OCI-M1 (cell line): ENCODE measurements at places on chromosomes 16 and 17.

GRCh38 chr16:89561884-89562599 lies 1.6 kb downstream of the RPL13 start:
- DNase-seq, result no peak

DNA sequence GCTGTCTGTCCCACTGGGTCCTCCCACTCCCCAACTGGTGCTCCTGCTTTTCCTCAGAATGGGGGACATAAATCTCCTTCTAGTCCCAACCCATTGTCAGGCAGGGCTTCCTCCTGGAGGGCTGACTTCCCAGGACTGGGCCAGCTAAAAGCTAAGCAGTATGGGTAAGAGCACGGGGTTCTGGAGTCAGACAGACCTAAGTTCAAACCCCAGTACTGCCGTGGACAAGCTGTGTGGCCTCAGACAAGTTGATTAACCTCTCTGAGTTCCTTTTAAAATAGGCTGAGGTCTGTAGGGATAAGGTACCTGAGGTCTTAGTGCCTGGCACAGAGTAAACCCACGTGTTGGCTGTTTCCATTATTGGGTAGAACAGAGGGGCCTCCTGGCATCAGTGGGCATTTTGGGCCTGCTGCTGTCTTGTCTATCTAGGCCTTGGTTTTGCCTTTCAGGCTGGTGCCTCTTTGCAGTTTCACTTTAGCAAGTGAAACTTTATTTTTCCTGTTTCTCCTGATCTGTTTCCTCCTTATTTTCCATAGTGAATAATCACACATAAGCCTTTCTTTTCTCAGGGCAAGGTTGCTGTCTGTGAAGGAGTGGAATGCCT lies 114.6 kb downstream of the PRKCB start:
- peak; percentile 35 for DNase-seq

DNA sequence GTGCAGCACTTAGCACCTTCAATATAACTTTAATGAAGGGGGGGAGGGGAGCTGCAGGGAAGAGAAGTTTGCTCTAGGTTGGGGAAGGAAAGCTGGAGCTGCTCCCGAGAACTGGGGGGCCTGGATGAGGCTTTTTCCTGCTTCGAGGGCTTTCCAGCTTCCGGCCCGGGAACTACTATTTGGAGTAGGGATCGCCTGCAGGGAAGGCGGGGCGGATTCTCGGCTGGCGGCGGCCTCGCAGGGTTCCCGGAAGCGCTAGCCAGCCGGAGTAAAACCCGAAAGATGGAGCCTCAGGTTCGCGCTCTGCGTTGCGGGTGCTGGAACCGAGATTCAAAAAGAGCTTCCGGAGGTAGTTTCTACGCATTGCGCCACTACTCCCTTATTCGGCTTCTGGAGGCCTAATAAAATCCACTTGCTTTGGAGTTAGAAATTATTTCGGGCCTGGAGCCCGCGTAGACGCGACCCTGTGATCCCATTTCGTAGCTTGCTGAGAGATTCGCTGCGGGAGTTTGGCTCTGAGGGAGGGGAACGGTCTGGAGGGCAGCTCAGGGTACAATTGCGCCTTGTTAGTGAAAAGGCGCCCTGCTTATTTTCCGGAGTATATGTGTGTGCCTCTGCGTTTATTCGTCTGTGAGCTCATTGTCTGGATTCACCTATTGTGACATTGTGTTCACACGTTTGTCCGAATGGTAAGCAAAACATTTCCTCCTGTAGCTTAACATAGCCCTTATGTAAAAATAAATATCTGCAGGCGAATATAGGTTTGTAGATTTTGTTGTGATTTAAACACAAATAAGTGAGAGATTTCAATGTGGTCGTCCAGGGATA lies 652 bp downstream of the PRAC2 start:
- DNase-seq, result no peak

DNA sequence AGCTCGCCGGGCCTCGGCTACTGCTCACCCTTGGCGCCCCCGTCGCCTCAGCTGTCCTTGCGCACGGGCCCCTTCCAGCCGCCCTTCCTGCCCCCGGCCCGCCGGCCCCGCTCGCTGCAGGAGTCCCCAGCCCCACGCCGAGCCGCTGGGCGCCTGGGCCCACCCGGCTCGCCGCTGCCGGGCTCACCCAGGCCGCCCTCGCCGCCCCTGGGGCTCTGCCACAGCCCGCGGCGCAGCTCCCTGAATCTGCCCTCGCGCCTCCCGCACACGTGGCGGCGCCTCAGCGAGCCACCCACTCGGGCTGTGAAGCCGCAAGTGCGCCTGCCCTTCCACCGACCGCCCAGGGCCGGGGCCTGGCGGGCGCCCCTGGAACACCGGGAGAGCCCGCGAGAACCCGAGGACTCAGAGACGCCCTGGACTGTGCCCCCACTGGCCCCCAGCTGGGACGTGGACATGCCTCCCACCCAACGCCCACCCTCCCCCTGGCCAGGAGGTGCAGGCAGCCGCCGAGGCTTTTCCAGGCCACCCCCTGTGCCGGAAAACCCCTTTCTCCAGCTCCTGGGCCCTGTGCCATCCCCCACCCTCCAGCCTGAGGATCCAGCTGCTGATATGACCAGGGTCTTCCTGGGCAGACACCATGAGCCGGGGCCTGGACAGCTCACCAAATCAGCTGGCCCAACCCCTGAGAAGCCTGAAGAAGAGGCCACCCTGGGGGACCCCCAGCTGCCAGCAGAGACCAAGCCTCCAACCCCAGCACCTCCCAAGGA lies 12.8 kb downstream of the MYO15A start:
- no peak for DNase-seq

DNA sequence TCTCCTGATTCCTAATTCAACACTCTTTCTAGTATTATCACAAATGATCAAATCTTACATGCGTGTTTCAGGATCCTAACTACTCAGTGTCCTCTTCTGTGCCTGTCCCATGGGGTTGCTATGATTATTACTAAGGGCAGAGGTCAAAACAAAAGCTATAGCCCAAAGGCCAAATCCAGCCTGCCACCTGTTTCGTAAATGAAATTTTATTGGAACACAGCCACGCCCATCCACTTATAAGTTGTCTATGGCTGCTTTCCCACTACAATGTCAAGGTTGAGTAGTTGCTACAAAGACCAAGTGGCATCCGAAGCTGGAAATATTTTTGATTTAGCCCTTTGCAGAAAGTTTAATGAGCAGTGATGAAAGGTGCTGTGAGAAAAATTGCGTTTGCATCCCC lies 336.6 kb downstream of the TMEM114 start:
- DNase-seq, result no peak

- peak; percentile 35 for DNase-seq
These were observed 23.0 kb upstream of the CAPNS2 start for GRCh38 chr16:55543472-55543871.

GRCh38 chr17:36657763-36658490 lies 56.5 kb downstream of the MRM1 start:
- no peak for DNase-seq

GRCh38 chr17:74211912-74212208 lies 1.5 kb upstream of the TTYH2 start:
- peak; percentile 64 for DNase-seq

DNA sequence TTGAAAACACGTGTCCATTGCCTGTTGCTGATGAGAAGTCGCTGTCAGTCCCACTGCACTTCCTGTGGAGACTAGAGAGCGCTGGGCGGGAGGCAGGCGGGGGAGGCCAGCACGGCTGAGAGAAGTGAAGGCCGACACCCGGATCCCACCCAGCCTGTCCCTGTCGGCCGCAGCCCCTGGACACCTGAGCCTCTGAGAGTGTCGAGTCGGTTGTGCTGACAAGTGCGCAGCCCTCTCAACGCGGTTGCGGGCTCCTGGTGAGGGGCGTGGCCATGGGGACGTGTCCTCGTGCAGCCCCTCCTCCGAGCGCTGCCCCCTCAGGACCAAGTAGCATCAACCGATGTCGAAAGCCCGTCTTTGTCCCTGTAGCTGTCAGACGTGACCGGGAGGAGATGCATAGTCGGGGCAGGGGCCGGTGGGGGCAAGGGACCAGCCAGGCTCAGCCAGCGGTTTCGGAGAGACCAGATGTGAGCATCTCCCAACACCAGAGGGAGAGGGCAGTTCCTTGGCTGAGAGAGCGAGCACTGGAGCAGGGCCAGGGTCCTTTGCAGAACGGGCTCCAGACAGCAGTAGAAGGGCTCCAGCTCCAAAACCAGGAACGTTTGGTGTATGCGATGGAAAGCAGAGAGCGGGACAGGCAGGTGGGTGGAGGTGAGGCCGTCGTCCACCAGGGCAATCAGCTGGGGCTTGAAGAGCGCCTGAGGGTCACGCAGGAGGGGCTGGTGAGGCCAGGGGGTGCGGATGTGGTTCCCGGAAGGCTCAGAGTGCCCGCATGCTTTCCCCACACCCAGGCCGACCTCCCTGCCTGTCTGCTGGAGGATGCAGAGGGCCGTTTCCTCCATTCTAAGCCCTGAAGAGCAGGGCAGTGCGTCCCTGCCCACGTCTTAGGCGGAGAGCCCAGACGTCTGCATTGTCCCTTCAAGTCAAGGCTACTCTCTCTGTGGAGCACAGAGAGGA lies 43.3 kb upstream of the CHMP6 start:
- DNase-seq, result no peak

- no peak for DNase-seq
These were observed 20.7 kb upstream of the NAGS start for GRCh38 chr17:43983515-43984411.

DNA sequence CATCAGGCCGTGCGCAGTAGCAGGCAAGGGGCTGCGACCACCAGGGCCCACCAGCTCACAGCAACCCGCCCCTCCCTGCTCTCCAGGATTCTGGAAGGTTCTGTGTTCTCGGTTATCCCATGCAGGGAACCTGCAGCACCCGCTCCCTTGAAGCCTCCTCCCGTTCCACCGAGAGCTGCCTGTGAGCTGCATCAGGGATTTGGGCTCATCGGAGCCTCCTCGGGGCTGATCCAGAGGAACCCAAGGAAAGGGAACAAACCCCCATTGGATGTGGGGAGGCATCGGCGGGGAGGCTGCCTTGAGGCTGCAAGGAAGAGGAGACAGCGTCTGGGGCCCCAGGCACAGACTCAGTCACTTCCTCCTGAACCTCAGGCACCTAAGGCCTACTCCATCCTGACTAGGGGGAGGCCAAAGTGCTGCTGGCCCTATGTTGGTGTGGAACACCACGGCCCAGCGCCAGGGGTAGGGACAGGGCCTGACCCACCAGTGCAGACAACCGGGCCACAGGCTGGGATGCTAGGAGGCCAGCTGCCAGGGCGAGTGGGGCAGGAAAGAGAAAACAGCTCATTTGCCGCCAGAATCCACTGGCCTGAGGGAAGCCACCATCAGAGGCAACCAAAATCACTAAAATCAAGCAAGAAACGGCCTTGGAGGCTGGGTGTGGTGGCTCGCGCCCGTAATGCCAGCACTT lies 14.4 kb upstream of the LGALS3BP start:
- no peak for DNase-seq

GRCh38 chr17:65564793-65565192 lies 3.3 kb upstream of the AXIN2 start:
- DNase-seq, result no peak

DNA sequence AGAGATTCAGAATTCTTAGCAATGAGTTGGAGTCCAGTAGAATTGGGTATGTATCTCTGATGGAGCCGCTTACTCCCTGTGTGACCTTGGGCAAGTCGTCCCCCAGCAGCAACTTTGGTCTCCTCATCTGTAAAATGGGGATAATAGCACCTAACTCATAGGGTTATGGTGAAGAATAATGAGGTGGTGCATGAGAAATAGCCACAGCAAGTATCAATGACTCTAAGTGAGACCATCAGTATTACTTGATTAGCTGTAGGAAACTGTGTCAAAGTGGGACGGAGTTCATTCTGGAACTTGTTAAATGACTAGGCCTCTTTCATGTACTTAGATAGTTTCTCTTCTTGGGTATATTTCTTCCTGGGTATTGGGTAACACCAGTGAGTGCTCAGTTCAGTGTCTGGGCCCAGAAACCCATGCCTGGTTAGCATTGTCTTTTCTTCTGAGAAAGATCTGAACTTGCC lies 6.4 kb downstream of the PRKCB start:
- DNase-seq, result no peak

DNA sequence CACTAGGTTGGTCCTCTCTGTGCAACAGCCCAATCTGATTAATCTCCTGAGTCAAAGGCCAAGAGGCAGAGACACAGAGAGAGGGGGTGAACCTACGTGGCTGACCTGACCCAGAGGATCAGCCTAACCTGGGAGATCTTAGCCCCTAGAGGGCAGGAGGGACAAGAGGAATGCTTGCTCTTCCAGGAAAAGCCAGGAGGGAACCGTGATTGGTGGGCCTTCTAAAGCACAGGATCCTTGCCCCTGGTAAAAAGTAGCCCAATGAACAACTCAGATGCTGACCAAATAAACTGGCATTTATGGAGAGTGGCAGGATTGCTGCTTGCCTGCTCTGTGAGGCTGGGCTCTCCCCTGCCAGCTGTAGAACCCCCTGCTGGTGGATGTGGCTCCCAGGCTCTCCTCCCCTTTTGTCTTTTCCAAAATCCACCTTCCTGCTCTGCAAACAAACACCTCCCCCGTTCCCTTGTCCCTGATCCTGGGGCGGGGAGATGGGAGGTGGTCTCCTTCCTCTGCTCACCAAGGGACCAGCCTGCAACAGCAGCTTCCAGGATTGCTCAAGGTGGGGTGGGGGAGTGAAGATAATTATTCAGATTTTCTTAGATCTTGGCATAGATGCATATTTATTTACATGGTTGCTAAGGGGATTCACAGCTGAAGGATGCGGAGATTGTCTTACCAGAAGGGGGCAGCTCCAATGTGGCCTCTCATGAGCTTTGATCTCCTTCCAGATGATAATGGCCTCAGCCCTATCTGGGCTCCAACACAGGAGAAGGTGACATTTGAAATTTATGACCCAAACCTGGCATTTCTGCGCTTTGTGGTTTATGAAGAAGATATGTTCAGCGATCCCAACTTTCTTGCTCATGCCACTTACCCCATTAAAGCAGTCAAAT lies 71.9 kb downstream of the SDR42E1 start:
- no peak for DNase-seq

- no peak for DNase-seq
These were observed 73.3 kb downstream of the ENGASE start for GRCh38 chr17:79147746-79148506.

DNA sequence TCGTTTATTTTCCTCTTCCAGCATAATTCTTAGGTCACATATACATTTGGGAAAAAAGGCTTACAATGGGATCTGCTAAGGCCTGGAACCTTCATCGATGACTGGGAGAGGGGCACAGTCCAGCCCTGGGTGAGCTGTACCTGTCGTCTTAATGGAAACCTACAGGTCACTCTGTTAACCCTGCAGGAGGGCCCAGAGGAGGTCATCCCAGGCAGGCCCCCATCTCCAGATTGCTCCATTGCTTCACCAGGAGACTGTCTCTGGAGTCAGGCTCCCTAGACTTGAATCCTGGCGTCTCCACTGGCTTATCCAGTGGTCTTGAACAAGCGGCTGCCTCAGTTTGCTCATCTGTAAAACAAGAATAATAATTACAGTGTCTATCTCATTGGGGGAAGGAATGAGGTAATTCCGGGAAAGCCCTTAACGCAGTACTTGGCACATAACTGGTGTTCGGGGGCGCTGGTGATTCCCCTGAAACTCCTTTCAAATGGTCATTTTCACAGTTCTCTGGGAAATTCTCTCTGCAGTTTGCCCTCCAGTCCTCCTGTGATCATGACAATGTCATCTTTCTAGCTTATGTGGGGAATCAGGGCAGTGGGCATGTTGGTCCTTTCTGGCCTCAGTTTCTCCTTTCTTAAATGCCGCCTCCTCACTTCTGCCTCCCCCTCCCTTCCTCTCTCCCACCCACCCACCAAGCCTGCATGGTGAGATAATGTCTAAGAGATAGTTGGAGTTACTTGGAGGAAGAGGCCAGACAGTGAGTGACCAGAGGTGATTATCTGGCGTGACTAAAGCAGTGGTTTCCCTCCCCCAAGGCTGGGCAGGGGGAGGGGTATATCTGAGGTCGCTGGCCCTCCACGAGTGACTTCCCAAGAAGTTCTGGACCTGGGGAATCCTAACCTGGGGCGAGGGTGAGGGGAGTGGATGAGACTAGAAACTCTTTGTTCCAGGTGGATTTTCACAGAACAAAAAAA lies 31.3 kb upstream of the TAC4 start:
- DNase-seq, result peak; percentile 76

GRCh38 chr17:45656527-45657181 lies 127.5 kb upstream of the CRHR1 start:
- DNase-seq, result no peak
